Stimulated activated CD4-positive, alpha-beta T cell treated with anti-CD3 and anti-CD28 coated beads, Interleukin-2, amount 100 ng/mL, for 24 hours (primary cell): ENCODE measurements at places on chromosomes 2 and 18.

DNA sequence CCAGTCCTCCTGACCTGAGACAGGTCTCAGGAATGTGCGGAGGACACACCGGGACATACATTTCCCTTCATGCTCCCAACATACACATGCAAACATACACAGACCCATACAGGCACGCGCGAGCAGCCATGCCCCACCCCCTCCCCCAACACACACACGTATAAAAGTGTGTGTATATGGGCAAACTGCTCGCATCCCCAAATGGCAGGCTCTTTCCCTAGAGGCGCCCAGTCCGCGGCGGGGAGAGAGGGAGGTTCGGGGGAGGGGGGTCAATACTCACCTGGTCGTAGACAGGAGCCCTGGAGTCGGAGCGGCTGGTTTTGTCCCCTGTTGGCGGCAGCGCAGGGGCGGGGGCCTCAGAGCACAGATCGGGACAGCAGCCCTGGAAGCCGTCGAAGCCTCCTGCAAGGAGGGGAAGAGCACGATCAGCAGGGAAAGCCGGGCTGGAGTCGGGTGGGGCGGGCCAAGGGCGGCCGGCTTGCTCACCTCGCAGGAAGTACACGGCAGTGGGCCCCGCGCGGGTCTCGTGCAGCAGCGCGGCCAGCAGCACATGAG, 682 bp downstream of the DUSP2 start:
- DNase-seq = peak; percentile 61

GRCh38 chr2:105321875-105322646, 7.5 kb downstream of the TGFBRAP1 start:
- DNase-seq = no peak

GRCh38 chr2:160336635-160337034, 136.6 kb upstream of the ITGB6 start:
- no peak for DNase-seq

GRCh38 chr2:173831312-173832229, 133.6 kb downstream of the SP3 start:
- DNase-seq = no peak

GRCh38 chr2:144645083-144645778, 125.3 kb upstream of the ZEB2 start:
- no peak for DNase-seq

- DNase-seq = no peak
These were observed 145.6 kb downstream of the AQP4 start for GRCh38 chr18:26719896-26720295.

GRCh38 chr2:57543211-57543610, 503.4 kb upstream of the VRK2 start:
- no peak for DNase-seq

DNA sequence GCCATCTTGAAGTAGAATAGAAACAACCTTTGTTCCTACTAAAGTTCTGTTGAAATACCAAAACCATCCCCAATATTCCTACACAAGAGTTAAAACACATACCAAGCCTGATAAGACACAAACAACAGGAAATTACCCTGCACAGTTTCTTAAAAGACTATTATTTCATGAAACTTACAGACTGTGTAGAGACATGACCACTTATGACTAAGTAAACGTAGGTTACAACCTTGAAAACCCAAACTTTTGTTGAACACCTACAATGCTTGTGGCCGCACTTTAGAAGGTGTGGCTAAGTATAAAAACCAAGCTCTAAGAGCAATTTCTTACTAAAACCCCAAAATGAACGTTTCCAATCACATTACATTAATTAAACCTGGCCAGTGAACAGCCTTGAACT, 2.0 kb downstream of the SMAD2 start:
- DNase-seq = no peak

DNA sequence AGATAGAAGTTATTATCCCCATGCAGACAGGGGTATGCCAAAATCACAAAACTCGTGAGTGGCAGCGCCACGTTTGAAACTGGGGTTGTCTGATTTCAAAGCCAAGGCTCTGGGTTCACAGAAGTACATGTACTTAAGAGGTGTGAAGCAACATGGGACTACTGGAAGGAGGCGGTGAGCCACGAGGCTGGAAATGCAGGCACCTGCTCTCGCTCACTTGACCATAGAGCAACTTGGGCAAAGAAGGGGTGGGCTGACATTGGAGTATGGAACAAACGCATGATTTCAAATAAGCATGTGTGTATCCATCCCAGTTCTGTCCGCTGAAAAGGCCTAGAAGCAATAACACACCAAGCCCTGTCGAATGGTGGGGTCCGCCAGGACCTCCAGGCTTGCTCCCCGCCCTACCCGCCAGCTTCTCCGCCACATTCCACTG, 593 bp upstream of the ACTR2 start:
- DNase-seq = no peak

DNA sequence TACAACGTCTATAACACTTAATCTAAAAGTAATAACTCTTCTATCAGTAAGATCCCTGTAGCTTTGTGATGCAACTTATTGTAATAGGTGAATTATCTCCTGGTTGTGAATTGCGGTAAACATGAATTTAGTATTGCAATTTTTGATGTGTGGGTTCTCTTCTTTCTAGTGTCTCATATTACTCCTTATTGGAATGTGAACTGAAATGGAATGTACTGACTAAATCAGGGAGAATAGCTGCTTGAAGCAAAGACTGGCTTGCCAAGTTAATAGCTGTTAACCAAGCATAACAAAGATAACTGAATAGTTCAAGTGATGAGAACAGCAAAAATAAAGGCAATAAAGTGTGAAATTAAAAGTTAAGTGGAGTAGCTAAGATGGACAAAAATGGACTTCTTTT, 60.5 kb upstream of the TFPI start:
- no peak for DNase-seq

- DNase-seq = peak; percentile 36
These were observed 69.2 kb downstream of the TRIP12 start for GRCh38 chr2:229852565-229852964.

- DNase-seq = no peak
These were observed 203.9 kb downstream of the NBAS start for GRCh38 chr2:15357186-15357585.

DNA sequence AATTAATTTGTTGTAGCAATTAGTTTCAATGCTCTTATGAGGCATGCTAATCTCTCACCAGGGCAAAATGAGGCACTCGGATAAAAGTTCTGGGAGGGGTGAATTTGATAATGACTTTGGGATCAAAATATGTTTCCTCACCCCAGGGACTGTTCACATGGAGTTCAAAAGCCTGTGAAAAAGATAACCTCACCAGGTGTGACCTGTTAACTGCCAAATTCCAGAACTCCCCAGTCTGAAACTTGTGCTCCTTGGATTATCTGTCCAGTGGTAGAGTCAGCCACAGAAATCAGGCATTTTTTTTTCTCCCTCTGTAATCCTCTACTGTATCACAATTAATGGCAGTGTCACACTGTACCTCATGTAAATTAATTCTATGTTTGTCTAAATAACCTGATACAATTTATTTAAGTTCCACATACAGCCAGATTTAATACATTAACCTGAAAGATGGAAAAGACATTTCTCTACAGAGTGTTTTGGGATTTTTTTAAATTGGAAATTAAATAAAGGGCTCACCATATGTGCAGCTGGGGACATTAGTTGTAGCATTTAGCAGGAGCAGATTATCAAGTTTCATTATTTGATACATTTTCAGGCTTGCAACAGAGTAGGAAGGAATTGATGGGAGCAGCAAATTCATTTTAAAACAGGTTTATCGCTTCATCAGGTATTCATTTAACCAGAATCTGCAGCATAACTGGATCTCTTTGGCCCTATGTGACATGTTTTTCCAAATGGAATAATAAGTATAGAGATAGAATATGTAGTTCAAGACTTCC, 191.2 kb downstream of the VWC2L start:
- DNase-seq = no peak

GRCh38 chr2:31260870-31261269, 26.9 kb downstream of the EHD3 start:
- no peak for DNase-seq

DNA sequence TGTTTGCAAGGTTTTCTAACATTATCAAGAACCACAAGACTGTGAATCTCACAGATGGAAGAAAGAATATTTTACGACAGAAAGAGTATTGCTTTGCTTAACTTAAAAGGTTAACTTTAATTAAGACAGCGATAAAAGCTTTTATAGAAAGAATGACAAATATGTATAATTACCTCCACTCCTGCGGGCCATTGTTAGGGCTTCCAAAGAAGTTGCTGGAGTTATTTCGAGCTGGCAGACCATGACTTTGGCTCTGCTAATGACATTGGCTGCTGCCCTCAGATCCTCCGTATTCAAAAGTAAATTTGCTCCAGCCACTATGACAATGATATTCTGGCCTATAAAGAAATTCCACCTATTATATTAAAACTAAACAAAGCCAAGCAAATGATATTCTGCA, 47.3 kb downstream of the RBKS start:
- DNase-seq = no peak

- no peak for DNase-seq
These were observed 276.9 kb upstream of the ERBB4 start for GRCh38 chr2:212815453-212815852.

DNA sequence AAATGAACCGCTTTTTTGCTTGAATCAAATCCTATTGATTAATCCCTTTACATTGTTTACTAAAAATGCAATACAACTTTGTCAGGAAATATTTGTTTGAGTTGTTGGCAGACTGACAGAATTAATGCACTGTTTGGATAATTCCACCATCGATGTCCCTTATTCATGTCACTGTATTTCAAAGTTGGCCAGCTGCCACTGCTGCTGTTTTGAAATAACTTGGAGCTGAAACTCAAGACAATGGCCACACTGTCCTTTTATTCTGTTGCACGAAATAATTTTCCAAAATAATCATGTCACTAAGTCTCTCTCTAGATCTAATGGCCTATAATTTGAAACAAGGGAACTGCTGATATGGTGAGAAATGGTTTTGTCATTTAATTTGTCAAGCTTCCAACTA, 55.2 kb upstream of the PAX3 start:
- DNase-seq = no peak

GRCh38 chr2:127490283-127490682, 36.0 kb downstream of the IWS1 start:
- DNase-seq = no peak

GRCh38 chr2:10136101-10136934, 13.8 kb downstream of the RRM2 start:
- DNase-seq = no peak

DNA sequence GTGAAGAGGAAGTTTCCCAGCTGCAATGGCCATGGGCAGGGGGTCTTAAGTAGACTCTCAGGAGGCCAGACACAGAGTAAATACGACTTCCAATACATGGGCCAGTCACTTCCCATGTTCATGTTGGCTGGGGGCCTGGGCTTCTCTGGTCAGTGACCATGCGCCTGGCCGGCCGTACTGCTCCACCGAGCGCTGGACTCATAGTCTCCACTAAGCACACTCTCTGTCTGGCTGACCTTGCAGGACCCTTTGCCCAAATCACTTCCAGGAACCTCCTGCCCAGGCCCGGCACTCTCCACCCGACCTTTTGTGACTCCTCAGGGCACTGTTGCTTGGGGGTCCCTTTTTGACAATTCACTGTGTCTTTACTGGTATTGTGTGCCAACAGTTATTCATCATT, 69.3 kb downstream of the SOWAHC start:
- no peak for DNase-seq

DNA sequence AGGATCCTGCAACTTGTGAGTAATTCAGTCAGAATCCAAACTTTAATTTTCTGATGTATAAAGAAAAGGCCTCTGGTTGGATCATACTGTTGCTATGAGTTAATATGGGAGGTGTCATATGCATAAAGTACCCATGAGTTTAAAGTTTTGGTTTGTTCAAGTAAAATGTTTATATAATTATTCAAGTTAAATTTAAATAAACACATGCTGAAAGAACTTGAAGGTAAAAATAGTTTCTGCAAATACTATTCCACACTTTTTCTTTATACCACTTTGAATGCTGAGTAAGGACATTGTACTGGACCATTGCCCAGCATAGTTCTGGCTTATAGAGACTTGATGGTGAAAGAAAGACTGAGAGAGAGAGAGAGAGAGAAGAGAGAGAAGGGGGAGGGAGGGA, 30.7 kb downstream of the PKP4 start:
- DNase-seq = no peak

GRCh38 chr2:149832324-149832723, 244.7 kb upstream of the MMADHC start:
- no peak for DNase-seq

DNA sequence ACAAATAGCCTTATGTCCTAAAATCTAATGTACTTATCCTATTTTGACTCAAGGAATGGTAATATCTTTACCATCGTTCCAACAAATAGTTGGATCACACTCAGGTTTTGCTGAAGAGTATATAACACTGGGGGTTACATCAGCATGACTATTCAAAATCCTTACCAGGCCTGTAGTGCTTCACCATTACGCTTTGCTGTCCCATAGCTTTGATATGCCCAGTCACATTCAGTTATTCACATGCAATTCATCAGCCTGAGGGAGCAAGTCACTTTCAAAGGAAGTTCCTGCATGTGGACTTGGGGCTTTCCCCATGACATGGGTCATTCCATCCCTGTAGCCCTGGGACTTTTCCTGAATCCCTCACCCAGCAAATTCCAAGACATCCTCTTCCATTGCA, 39.6 kb downstream of the FTCDNL1 start:
- no peak for DNase-seq

- no peak for DNase-seq
These were observed 154.9 kb downstream of the CSRNP3 start for GRCh38 chr2:165624470-165624800.

DNA sequence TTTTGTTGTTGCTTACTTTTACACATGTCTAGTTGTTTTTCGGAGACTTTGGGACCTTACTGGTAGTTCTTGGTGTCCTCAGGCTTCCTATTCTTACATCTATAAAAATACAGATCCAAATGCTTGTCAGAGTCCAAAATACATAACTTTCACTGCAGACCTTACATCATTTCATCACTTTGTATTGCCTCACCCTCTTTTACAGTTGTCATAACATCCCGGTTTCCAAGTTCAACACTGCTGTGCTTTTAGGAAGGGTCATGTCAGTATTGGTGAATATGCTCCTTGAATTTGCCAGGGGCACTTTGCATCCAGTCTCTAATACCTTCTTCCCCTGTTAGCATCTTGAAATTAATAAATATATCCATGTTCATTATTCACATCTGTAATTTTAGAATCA, 518.2 kb upstream of the RAB12 start:
- DNase-seq = no peak

GRCh38 chr2:12948231-12948960, 231.7 kb downstream of the TRIB2 start:
- no peak for DNase-seq

DNA sequence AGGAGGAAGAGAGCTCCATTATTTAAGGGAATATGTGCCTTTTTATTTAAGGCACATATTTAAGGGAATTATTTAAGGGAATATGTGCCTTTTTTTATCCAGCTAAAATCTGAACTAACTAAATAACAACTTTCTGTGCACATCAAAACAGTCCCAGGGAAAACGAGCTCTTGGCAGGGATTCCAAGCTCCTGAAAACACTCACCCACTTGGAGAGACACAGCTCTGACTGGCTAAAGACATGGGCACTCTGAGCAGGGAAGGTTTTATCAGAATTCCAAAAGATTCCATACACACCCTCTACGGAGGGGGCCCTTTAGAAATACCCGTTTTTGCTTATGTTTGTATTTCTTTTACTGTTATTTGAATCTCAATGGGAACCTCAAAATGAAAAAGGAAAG, 181.0 kb downstream of the ZNF516 start:
- no peak for DNase-seq
